ENCODE measurements at places on chromosomes 6 and 20.

DNA sequence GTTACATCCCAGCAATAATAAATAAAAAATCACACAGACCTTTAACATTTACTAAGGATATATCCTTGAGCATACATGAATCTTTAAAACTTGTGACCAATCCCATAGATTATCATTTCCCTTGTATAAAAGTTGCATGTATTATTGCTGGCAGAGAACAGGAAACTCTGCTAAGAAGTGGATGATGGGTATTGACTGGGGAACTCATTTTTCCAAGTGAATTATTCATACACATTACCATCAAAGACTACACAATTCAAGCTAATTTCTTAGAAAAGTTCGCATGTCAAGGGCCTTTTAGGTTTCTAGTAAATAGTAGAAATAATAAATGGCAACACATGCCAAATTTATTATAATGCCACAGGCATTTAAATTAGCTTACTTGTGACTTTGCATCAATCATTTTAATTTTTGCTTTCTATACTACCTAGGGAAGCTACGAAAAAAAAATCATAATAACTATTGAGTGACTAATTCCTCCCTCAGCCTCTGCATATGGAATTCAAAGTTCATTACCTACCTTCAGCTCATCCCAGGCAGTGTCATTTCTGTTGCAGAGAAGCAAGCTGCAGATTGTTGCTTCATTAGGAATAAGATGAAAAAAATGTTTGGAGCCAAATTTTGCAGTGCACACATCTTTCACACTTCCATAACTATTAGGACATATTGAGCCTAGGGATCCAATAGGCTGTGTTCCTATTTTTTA, 25.8 kb downstream of the MKKS start:
- no peak for DNase-seq

- DNase-seq: no peak
Measured at GRCh38 chr6:170084166-170084730, 206.6 kb downstream of the DLL1 start.

DNA sequence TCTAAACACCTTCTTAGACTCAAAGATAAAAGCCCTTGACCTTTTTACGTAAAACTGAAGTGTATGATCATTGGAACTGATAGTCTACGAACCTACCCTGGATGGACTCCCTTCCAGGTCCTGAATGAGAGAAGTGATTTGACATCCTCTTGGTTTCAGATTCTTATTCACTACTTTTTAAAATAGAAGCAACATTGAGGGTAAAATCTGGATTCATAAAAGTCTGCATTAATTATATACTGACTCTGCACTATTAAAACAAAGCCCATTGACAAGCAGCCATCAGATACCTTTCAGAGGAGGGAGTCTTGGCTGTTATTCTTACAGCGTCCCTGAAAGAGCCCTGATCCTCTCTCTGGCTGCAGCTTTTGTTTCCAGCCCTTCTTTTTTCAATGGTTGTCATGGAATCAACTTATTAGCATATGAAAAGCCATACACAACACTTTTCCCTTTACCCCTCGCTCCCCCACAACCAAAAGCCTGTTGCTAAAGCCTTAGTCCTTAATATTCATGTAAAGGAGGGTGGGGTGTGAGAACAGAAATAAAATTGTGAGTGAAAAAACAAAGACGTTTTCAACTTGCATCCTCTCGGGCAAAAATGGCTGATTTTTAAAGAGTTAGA, 270.0 kb upstream of the MARCKS start:
- DNase-seq: no peak

- no peak for DNase-seq
Measured at GRCh38 chr6:142790257-142790656, 154.7 kb downstream of the HIVEP2 start.

Data from NCI-H524 (cell line).